AG04450 (cell line): ENCODE measurements at places on chromosomes 2 and 18.

- DNase-seq, result no peak
Observed at GRCh38 chr18:21272016-21272579, 30.1 kb downstream of the GREB1L start.

- no peak for DNase-seq
Observed at GRCh38 chr18:78673516-78674321, 305.9 kb upstream of the SALL3 start.

- no peak for DNase-seq
Observed at GRCh38 chr2:201072201-201072530, 365 bp downstream of the NDUFB3 start.

DNA sequence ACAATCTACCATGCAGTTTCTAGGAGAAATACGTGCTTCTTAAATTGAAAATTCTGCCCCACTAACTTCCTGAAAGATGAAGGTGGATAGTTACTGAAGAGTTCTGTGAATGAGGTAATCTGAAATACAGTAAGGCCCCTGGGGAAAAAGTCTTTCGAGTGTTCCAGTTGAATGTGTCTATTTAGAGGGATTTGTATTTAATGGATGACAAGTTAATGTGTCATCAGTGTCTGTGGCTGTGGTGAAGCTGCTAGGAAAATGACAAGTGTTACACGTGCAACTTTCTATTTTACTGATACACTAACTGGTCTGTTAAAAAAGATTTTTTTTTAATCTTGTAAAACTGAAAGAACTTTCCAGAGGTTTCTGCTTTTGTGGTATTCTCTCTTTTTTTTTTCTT, 384.6 kb downstream of the STK39 start:
- no peak for DNase-seq

DNA sequence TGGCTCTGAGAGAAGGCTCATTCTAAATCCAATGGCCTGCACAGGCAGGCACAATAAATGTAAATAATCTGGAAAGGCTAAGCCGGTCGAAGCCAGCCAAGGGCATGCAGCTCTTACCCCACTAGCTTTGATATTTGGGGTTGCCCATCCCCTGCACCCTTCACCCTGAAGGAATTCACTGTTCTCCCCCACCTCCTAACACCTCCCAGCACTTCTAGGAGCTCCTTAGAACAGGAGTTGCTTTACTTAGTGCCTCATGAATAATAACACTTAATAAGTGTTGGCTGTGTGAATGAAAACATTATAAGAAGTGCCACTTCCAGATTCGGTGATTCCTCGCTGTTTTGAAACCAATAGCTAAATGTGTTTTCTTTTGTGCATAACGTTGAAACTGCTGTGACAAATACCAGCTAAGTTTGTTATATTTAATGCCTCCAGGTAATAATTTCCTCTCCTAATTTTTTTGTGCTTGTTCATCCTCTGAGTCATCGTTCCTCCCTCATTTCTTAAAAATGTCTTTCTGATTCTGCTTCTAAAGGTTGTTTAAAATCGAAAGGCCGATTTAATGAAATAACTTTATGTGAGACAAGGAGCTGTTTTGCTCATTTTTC, 458.8 kb downstream of the METTL4 start:
- DNase-seq, result no peak

DNA sequence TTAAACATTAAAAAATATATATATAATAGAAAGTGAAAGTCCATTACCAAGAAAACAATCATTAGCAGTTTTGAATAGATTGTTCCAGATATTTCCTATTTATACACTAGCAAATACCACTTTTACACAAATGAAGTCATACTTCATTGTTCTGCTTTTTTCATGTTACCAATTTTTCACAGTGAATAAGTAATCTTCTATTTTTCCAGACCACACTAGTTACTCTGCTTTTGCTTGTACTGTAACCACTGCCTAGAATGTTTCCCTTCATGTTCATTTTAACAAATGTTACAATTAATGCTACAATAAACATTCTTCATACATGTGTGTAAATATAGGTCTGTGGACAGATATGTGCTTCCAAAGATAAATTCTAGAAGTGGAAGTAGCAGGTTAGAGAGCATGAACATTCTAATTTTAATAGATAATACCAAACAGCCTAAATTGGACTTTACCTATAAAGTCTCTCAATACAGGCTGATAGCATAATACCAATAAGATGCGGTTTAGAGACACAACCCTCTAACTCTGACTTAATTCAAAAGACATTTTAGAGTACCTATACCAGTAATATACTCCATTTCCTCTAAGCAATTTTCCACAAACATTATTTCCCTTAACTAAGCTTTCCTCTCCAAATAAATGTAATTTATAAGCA, 17.0 kb downstream of the ITSN2 start:
- no peak for DNase-seq

DNA sequence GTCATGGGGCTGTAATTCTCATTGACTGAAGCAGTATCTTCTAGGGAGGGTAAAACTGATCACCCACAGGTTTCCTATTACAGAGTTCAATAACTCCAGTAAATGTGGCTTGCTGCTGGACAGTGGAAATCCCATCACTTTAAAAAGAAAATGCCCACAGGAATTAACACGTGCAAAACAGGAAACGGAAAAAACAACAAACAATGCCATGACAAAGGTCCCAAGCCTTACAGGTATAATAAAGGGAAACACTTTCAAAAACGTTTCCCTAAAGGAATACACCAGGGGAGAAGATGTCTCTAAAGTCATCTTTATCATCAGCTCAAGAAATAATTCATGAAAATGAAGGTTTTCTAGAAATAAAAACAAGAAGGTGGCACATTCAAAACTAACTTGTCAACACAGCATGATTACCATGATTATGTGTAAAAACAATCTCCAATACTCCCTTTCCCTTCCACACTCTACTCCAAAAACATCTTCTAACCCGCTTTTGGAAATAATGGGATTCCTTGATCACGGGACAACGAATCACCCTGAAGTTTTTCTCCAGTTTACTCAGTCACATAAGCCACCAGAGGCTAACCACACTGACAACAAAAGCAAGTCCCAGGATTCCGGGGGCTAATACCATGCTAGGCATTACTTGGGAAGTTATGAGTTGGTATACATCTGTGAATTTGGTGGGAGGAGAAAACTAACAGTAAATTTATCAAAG, 167.9 kb downstream of the TCF4 start:
- no peak for DNase-seq

DNA sequence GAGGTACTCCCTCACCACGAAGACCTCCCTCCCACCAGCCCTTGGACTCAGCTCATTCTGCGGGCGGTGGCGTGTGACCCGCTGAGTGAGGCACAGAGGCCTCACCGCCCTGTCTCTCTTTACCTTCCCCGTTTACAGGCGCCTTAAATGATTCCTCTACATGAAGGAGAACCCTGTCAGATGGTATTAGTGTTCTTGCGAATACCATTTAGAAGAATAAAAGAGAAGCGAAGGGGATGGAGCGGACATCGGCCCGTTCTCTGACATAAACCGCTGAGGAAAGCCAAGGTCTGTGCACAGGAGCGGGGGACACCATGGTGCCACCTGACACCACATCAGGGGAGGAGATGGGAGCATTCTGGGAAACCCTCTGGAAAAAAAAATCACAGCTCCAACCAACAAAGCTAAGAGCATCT, 179.8 kb downstream of the HDAC4 start:
- no peak for DNase-seq

- no peak for DNase-seq
Observed at GRCh38 chr2:196284866-196285557, 113.6 kb upstream of the STK17B start.

- no peak for DNase-seq
Observed at GRCh38 chr2:7527165-7527722, 610.0 kb downstream of the RNF144A start.

DNA sequence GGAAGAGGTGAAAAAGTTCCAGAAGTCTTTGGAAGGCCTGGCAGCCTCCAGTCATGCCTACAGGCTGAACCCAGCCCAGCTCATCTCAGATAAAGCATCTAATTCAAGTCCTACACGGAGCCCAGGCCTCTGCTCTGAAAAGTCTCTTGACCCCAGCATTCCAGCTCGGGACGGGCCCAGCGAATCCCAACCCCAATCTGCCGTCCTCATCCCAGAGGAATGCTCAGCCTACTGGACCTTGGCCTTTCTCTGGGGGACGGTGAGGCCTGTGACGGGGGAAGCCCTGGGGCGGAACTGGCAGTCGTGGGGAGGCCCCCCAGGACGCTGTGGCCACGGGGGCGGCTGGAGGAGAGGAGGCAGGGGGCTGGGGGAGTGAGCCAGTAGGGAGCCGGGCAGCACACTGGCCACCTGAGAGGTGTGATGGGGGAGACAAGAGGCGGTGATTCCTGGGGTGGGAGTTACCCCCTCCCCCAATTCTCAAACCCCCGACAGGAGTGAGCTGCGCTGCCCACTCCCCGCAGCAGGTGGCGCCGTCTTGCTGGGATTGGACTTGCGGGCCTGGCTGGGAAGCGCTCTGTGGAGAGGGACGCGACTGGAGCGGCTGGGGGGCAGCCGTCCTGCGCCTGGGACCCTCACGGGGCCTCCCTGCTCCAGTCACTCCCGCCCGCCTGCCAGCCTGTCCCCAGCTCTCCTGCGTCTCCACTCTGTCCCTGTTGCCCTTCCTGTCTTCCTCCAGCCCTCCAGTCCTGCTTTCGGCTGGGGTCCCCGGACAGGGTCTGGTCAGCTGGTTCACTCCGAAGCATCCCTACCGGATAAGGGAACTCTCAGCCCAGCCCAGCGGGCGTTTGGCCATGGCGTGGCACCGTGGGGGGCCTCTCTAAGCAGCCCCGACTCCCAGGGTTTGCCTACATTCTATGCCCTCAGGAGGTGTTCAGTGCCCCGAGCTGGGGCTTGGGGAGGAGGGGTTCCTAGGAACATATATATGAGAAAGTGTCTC, 182.6 kb upstream of the HAAO start:
- DNase-seq, result no peak

DNA sequence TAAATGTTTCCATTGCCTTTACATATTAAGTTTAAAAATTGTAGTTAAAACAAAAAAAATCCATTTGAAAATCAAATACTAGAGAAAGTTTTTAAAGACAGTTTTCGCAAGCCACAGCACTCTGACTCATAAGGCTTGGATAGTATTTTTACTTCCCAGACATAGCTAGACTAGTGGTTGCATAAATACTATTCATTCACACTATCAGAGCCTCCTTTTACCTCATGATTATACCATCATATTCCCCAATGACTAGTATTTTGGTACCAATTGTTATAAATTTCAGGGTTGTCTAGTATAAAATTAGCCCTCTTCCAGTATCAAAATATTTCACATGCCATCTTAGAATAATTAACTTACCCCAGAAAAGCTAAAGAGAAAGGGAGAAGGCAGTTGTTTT, 393.5 kb downstream of the ERBB4 start:
- no peak for DNase-seq

DNA sequence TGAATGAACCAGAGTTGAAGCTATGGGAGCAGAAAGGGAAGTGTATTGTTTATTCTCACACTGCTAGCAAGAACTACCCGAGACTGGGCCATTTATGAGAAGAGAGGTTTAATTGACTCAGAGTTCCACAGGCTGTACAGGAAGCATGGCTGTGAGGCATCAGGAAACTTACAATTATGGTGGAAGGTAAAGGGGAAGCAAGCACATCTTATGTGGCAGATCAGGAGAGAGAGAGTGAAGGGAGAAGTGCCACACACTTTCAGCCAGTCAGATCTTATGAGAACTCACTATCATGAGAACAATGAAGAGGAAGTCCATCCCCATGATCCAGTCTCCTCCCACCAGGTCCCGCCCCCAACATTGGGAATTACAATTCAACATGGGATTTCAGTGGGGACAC, 383.2 kb upstream of the SLC14A2 start:
- DNase-seq, result no peak

DNA sequence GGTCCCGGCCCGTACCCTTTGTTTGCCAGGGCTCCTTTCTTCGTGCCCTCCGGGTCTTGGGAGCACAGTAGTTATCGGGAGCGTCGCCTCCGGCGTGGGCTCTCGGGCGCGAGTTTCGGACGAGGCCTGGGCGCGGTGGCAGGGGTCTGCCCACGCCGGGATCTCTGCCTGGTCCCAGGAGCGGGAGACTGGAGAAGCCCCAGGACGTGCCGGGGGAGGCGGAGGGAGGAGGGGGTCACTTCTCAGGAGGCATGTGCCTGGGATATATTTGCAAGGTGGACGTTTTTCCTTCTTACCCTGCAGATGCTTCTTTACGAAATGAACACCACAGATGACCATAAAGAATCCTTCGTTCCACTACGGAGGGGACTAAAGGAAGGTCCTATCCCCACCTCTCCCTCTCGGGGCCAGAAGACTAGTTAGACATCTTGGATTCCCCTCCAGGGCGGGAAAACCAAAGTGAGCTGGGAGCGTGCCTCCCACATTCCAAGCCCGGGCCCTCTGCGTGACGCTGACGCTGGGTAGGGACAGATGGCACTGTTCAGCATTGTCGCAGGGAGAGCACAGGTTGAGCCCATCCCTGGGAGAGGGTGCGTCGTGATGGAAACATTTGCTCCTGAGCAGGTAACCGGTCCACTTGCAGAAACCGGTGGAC, 483 bp upstream of the FHL2 start:
- no peak for DNase-seq

DNA sequence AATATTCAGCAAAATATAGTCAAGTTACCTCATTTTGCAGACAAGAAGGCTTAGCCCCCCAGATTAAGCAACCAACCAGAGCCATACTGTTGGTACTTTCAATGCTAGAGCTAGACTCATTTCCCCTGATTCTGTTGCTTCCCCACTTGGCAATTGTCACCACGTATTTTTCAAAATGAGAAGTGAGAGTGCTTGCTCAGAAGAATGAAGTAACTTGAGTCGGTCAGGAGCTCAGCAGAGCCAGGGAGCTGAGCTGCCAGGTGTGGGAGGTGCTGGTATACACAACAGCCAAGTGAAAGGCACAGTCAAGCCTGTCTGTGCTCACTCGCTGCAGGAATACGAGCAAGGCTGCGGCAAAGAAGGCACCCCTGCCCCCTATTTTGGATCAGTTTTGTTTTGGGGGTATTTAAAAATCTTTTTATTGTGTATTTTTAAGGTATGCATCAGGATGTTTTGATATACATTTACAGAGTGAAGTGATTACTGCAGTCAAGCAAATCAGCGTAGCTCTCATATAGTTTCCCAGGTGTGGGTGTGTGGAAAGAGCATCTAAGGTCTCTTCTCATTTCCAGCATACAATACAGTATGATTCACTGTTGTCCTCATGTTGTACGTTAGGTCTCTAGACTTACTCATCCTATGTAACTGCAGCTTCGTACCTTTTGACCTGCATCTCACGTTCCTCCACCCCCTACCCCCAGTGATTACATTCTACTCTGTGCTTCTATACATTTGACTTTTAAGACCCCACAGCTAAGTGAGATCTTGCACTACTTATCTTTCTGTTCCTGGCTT, 62.4 kb downstream of the MRPS9 start:
- no peak for DNase-seq

DNA sequence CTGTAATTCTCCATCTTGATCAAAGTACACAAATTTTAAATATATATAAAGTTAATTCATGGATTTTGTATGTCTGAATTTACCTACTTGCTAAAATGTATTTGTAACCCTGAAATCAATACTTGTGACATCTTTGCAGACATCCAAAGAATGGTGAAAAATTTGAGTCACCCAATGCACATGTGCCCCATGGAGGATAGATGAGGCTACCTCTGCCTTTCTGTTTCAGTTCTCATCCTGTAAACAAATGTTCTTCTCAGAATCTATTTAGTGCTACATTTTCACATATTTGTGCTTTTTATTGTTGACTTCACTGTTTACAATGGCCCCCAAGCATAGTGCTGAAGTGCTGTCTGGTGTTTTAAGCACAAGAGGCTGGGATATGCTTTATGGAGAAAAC, 171.5 kb downstream of the LRATD1 start:
- no peak for DNase-seq

- DNase-seq, result no peak
Observed at GRCh38 chr2:7847321-7847720, 834.5 kb upstream of the ID2 start.
